ENCODE measurements at places on chromosomes 12 and 14.

DNA sequence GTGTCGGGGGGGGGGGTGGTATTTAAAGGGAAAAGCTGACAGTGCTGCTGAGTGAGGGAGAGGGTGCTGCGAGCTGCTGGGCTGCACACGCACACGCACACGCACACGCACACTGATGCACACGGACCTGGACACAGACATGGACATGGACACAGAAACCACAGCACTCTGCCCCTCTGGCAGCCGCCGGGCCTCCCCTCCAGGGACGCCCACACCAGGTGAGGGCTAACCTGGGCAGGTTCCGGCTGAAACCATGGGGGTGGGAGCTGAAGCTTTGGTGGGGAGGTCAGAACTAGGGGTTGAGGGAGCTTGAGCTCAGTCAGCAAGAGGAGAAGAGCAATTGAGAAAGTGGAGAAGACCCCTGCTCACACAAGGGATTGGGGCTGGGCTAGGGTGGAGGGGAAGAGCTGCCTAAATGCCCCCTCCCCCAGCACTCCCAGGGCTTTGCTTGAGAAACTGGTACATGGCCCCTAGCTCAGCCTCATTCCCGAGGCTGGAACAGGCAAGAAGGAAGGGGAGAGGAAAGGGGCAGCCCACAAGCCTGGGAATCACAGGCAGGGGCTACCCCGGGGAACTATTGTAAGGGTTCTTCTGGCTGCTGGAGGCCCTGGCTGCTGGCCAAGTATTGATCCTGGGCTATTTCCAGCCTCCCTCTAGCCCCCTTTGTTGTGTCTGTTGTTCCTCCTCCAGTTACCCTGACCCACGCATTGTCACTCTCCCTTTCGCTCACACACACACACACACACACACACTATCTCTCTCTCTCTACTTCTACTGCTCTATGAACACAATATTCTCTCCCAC lies at the start of gene REM2:
REM2 (plus strand) TSS at position 50 of the 804 bp plus-strand sequence; CDS start at position 116, 66 bp downstream.
- DNase-seq = no peak

DNA sequence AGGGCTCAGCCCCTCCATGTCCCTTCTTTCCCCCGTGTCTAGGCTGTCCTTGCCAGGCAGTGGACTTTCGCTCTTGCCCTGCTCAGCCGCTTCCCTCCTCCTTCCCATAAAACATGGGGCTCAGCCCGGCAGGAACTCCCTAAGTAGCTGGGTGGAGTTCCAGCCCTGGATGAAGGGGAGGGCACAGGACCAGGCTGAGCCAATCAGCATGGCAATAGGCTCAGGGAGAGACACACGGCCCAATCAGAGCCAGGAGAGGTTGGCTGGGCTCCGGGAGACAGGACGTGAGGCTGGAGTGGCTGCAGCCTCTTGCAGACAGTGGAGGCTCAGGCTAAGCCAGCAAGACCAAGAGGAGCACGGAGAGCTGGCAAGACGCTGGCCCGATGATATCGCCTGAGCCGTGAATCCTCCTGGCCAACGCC lies 54.3 kb downstream of the GALNT9 start:
- DNase-seq = no peak

- no peak for DNase-seq
These were observed 1089.8 kb downstream of the FLRT2 start for GRCh38 chr14:86619726-86620125.

GRCh38 chr14:35046751-35047536 lies 872 bp downstream of the FAM177A1 start:
- no peak for DNase-seq

DNA sequence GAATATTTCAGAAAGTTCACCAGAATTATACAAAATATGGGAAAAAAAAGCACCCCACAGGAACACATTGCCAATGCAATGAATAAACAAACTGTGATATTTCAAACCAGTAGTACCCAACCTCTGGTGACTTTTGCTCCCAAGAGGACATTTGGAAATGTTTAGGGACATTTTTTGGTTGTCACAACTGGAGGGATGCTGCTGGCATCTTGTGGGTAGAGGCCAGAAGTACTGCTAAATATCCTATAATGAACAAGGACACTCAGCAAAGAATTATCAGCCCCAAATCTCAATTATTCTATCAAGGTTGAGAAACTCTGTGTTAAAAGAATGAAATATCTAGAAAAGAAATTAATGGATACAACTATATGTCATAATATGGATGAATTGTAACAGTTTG lies 1334.4 kb upstream of the FLRT2 start:
- DNase-seq = no peak

DNA sequence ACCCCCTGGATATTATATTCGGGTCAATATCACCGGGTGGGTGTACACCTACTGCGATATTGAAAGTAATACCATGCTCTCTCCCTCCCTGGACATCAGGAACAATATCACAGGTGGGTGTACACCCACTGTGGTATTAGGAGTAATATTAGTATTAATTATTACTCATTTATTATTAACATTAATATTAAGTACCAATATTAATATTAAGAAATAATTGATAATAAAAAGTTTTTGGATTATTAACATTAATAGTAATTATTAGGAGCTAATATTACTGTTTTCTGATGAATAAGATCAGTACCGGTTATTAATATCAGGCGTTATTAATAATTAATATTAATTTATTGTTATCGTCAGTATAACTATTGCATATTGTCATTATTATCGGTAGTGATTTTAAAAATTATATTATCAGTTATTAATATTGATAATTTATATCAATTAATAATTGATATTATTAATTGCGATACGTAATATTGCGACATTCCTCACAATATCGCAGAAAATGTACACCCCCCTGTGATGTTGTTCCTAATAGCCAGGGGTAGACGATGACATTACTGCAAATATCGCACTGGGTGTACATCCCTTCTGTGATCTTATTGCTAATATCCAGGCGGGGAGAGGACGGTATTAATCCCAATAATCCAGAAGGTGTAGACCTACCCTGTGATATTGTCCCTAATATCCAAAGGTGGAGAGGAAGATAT lies 17.0 kb downstream of the SMIM41 start:
- DNase-seq = no peak

GRCh38 chr14:48331421-48331820 lies 656.0 kb upstream of the MDGA2 start:
- DNase-seq = no peak
